ENCODE measurements at places on chromosomes 1 and 21. TPM values are rescaled to one million over a fixed set of nuclear protein-coding genes. Genes with fewer than 3 reads are reported as not detected.

Gene NECAP2
- 75.7 TPM for polyA plus RNA-seq

DNA sequence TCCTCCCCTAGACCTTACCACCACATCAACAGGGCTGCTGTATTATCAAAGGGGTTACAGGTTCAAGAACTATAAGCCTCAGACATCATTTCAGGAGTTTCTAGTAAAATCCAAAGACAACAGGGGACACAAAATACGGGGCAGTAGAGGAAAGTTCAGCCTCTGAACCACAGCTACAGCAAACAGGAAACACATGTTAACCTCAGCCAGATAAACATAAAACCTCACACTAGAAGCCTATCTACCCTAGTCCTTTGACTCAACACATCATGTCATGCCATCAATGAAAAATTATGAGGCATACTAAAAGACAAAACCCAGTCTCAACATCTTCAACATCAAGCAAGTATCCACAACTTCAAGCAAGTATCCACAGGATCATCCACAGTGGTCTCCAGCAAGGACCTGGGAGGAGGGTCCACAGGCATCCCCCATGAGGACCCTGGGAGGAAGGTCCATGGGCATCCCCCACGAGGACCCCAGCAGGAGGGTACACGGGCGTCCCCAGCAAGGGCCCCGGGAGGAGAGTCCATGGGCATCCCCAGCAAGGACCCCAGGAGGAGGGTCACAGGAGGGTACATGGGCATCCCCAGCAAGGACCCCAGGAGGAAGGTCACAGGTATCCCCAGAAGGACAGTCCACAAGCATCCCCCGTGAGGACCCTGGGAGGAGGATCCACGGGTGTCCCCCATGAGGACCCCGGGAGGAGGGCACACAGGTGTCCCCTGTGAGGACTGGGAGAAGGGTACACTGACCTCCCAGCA, 440.0 kb downstream of the MATN1 start:
- no peak for DNase-seq
- H3K36me3 ChIP-seq, result no peaks in the 10 kb centered on the region
- H3K27ac ChIP-seq, result no peak overlapping the region
- H3K27me3 ChIP-seq, result no peaks in the 10 kb centered on the region
- H3K4me1 ChIP-seq, result no peaks in the 10 kb centered on the region

- no peaks in the 10 kb centered on the region for H3K36me3 ChIP-seq
- no peaks in the 10 kb centered on the region for H3K27me3 ChIP-seq
- H3K4me3 ChIP-seq, result no peak overlapping the region
- H3K4me1 ChIP-seq, result no peaks in the 10 kb centered on the region
- no peak for DNase-seq
These were observed 841.2 kb upstream of the ADGRL4 start for GRCh38 chr1:79847700-79848099.

Gene CFHR4
- polyA plus RNA-seq, result not detected

DNA sequence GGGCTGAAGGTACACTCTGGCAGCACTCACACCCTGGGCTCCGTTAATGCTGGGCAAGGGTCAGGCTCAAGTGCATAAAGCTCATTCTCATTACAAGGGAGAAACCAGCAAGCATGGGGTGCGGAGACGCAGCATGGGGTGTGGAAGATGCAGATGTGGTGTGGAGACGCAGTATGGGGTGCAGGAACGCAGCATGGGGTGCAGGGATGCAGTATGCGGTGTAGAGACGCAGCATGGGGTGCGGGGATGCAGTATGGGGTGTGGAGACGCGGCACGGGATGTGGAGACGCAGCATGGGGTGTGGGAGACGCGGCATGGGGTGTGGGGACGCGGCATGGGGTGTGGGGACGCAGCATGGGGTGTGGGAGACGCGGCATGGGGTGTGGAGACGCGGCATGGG, 390.7 kb downstream of the NPHP4 start:
- H3K36me3 ChIP-seq, result no peaks in the 10 kb centered on the region
- H3K27ac ChIP-seq, result no peak overlapping the region
- H3K4me1 ChIP-seq, result no peaks in the 10 kb centered on the region
- H3K27me3 ChIP-seq, result no peaks in the 10 kb centered on the region

Gene ESPN
- 0.47 TPM for polyA plus RNA-seq

Gene PADI4
- polyA plus RNA-seq, result 0.03 TPM

Gene HTR6
- not detected for polyA plus RNA-seq

Gene ERICH3
- polyA plus RNA-seq, result not detected

DNA sequence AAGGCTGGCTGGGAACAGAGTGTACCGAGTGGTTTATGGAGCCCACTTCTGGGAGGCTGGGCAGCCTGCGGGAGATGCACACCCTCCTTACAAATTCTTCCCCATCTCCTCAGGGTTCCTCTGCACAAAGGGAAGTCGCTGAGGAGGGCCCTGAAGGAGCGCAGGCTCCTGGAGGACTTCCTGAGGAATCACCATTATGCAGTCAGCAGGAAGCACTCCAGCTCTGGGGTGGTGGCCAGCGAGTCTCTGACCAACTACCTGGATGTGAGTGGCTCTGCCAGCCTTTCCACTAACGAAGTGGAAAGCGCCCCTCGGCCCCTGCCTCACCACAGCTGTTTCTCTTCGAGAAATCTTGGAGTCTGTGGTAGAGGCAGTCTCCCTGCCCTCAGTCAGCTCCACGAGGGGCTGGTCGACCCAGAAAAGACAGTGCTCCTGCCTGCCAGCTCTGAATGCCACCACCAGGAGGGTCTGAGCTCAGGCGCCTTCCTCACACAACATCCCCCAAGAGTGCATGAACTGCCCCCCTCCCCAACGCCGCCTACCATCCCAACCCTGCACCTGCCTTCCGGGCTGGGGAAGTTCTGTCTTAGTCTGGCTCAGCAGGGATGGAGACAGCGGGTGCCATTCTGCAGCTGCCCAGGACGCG, 31.8 kb downstream of the PROK1 start:
- no peak for DNase-seq
- no peak overlapping the region for H3K27ac ChIP-seq
- H3K4me3 ChIP-seq, result no peak overlapping the region
- H3K36me3 ChIP-seq, result no peaks in the 10 kb centered on the region
- peaks cover 20% of the 10 kb centered on the region for H3K4me1 ChIP-seq

DNA sequence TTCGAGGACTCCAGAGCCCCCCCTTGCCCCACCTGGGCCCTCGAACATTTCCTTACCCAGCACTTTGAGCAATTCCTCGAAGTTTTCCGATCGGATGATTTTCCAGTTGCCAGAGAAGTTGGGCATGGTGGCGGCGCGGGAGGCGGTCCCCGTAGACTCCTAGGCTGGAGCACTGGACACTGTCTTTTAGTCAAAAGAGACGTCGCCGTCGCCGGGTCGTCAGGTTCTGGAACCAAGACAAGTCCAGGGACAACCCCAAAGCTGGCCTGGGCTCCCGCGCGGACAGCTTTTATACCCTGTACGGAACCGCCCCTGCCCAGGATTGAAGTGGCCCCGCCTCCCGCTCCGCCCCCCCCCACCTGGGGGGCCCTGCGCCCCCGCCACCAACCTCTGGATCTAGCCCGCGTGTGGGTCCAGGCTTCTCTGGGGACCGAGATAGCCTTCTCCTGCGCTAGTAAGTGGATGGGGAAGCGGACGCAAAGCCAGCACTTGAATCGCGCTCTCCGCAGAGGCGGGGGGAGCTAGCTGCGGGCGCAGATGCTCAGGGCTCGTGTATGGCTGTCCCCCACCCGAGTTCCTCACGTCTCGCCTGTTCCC, at the start of gene CRABP2:
Gene CRABP2 (minus strand): TSS at position 263 of the 597 bp plus-strand sequence. CDS start 137 bp downstream, at position 126.
- no peak for DNase-seq
- H3K36me3 ChIP-seq, result no peaks in the 10 kb centered on the region
- H3K4me1 ChIP-seq, result peaks cover 32% of the 10 kb centered on the region
- H3K4me3 ChIP-seq, result peak within 1 kb of the TSS; percentile 31
- no peak within 1 kb of the TSS for H3K27ac ChIP-seq
- H3K27me3 ChIP-seq, result peaks cover 20% of the 10 kb centered on the region

DNA sequence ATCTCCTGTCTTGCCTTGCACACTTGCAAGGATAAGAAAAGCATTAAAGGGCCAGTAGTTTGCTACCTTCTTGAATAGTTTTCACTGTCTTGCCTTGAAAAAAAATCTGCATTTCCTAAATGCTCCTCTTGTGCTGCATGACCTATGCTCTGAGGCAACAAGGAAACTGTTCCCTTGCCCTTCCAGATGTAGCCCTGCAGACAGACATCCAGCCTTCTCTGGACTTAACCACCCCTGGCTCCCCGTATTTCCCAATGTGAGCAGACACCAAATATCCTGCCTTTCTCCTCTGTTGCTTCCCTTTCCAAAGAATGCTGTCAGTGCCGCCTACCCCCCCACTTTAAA, 177.6 kb downstream of the GABPA start:
- DNase-seq, result no peak
- no peak overlapping the region for H3K4me3 ChIP-seq

DNA sequence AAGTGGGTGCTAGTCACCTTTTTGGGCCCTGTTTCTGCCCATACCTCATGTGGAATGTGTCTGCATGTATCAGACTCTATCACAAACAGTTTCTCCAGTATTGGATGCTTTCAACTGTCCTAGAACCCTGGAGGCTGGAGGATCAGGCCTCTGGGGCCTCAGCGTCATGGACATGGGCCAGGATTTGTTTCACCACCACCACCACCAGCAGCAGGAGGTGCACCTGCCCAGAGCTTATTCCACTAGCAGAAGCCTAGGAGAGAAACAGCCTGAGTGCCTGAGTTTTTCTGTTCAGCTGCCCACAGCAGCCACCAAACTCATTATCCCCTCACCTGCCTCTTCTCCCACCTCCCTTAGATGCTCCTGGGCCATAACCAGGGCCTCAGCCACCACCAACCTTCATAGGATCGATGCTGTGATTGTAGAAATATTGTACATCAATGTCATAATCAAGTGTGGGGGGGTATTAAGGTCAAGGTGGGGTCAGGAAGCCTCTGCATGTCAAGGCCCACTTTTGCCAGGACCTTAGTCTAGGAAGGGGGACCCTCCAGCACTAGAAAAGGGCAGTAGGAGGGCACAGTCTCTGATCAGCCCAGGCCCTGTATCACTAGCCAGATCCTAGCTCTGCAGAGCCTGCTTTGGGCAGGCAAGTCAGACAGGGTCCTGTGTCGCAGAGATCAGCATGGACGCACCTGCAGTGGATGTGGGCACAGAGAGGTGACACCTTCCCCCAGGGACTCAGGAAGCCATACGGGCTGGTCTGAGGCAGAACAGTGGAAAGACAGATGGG, 9.3 kb downstream of the DMAP1 start:
- H3K27ac ChIP-seq, result no peak overlapping the region
- no peak overlapping the region for H3K4me3 ChIP-seq
- no peak for DNase-seq
- H3K4me1 ChIP-seq, result no peaks in the 10 kb centered on the region
- H3K36me3 ChIP-seq, result peaks cover 28% of the 10 kb centered on the region

DNA sequence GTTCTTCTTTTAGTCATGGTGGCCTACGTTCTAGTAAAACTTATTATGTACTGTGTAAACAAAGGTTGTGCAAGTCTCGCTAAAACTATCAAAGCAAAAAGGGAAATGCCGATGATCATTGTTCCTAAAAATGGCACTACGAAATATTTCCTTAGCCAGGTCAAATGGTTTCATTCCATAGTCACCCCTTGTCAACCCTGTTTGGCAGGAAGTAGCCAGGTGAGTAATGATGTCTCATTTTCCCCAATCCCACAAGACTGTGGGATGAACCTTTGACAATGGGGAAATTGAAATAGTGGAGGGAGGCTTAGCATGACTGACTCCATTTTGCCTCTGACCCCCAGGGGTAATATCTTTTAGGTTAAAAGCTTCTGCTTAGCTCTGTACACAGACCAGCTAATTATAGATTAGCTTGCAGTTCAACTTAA, 5.6 kb upstream of the REN start:
- H3K27ac ChIP-seq, result peak overlapping the region; percentile 79
- H3K4me3 ChIP-seq, result peak overlapping the region; percentile 36
- peaks cover 19% of the 10 kb centered on the region for H3K4me1 ChIP-seq
- DNase-seq, result peak; percentile 45
- no peaks in the 10 kb centered on the region for H3K27me3 ChIP-seq
- H3K36me3 ChIP-seq, result no peaks in the 10 kb centered on the region

Gene ATAD3C
- polyA plus RNA-seq, result 0.72 TPM

Gene MEX3A
- polyA plus RNA-seq, result 1.5 TPM

DNA sequence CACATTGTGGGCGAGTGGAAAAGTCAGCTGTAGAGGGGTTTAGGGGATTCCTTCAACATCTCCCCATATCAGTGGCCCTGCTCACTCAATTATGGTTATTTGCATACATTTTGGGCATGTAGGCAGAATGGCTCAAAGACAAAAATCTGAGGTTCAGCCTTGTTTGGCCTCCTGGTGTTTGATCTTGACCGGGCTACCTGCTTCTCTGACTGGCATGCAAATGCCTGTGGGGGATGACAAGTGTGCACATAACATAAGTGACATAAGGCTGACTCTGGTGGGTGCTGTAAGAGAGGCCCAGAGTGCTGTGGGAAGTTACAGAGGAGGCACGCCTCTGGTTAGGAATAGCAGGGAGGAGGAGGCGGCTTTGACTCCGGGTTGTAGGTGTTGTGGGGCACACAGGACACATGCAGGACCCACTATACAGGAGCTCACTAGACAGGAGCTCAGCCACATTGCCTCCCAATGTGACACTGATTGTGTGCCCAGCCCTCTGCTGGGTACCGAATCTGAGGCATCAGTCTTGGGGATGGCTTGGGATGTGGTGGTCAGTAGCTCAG, 29.4 kb upstream of the IL19 start:
- H3K27ac ChIP-seq, result no peak overlapping the region
- H3K27me3 ChIP-seq, result no peaks in the 10 kb centered on the region
- no peak for DNase-seq
- no peak overlapping the region for H3K4me3 ChIP-seq
- peaks cover 8% of the 10 kb centered on the region for H3K4me1 ChIP-seq

Gene SPATA6
- 1.7 TPM for polyA plus RNA-seq

Gene LCE2A
- 0.12 TPM for polyA plus RNA-seq

GRCh38 chr1:232912845-232913580, 37.4 kb upstream of the NTPCR start:
- H3K27ac ChIP-seq, result no peak overlapping the region
- H3K4me1 ChIP-seq, result peaks cover 11% of the 10 kb centered on the region
- no peak for DNase-seq

DNA sequence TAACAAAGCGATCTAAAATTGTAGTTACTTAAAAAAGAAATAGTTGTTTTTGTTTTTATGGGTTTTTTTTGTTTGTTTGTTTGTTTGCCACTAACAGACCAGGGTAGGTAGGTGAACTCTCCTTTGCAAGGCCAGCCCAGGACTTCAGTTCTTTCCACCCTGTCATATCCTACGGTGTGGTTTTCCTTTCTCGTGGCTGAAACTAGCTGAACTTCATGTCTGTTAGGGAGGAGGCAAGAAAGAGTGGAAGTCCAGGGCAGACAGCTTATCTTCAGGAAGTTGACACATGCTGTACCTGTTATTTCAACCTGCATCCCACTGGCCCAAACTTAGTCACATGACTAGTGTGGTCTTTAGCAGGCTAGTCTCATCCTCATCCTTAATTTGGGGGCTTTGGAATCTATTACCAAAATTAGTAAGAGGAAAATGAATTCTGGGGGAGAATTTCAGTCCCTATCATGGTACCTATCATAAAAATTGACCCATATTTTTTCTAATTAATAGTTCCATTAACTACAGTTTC, 62.9 kb upstream of the LRRC7 start:
- DNase-seq, result no peak
- H3K27me3 ChIP-seq, result no peaks in the 10 kb centered on the region
- H3K27ac ChIP-seq, result no peak overlapping the region
- peaks cover under 1% of the 10 kb centered on the region for H3K4me1 ChIP-seq

GRCh38 chr1:21853131-21853427, 41.0 kb downstream of the LDLRAD2 start:
- DNase-seq, result no peak
- no peak overlapping the region for H3K27ac ChIP-seq
- H3K4me1 ChIP-seq, result peaks cover 4% of the 10 kb centered on the region
- no peaks in the 10 kb centered on the region for H3K27me3 ChIP-seq
- H3K4me3 ChIP-seq, result no peak overlapping the region
